ENCODE measurements at places on chromosomes 6 and 20. TPM values are rescaled to one million over a fixed set of nuclear protein-coding genes. Genes with fewer than 3 reads are reported as not detected.

GATA5 gene
- not detected for total RNA-seq

TTK gene
- 49.8 TPM for total RNA-seq

OPN5 gene
- not detected for total RNA-seq

PLAGL1 gene
- 4.2 TPM for total RNA-seq

PRL gene
- total RNA-seq: not detected

XKR7 gene
- total RNA-seq: not detected

MYMX gene
- total RNA-seq: not detected

MYLK2 gene
- 0.32 TPM for total RNA-seq

C6orf15 gene
- not detected for total RNA-seq

PI3 gene
- not detected for total RNA-seq

ARMH2 gene
- not detected for total RNA-seq

GSTA3 gene
- total RNA-seq: not detected

PACSIN1 gene
- total RNA-seq: not detected

COQ3 gene
- 5.5 TPM for total RNA-seq

FOXF2 gene
- total RNA-seq: not detected
